Activated CD4-positive, alpha-beta T cell treated with anti-CD3 and anti-CD28 coated beads, Interleukin-2, Interleukin-6, amounts not matched to agents 100 ng/mL and 50 ng/mL, durations not matched to agents 16 hours and 8 hours (primary cell): ENCODE measurements at places on chromosomes 5 and 9.

DNA sequence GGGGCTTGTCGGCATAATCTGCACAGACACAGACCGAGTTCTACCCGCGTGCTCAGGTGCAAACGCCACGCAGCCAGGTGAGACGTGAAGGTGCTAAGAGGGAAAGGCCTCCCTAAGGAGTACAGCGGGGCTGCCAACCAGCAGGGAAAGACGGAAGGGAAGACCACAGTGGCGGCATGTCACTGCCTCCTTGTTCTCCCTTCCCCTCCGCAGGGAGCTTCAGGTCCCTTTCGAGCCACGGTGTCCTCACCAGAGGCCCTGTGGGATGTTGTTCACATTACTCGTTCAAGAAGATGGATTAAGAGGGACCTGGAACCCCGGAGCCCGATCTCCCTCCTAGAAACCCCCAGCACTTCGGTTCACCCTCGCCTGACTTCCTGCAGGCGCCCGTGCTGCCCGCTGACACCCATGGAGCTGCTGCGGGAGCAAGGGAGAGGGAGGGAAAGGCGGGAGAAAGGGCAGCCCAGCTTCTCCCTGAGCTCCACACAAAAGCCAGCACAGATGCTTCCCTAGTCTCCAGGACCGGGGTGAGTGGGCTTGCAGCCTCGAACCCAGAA lies 686 bp downstream of the BRD9 start:
- peak; percentile 15 for DNase-seq

GRCh38 chr5:179198825-179199224 lies 138.7 kb downstream of the ZNF354C start:
- no peak for DNase-seq

GRCh38 chr5:79800979-79801827 lies 111.6 kb downstream of the CMYA5 start:
- peak; percentile 18 for DNase-seq

DNA sequence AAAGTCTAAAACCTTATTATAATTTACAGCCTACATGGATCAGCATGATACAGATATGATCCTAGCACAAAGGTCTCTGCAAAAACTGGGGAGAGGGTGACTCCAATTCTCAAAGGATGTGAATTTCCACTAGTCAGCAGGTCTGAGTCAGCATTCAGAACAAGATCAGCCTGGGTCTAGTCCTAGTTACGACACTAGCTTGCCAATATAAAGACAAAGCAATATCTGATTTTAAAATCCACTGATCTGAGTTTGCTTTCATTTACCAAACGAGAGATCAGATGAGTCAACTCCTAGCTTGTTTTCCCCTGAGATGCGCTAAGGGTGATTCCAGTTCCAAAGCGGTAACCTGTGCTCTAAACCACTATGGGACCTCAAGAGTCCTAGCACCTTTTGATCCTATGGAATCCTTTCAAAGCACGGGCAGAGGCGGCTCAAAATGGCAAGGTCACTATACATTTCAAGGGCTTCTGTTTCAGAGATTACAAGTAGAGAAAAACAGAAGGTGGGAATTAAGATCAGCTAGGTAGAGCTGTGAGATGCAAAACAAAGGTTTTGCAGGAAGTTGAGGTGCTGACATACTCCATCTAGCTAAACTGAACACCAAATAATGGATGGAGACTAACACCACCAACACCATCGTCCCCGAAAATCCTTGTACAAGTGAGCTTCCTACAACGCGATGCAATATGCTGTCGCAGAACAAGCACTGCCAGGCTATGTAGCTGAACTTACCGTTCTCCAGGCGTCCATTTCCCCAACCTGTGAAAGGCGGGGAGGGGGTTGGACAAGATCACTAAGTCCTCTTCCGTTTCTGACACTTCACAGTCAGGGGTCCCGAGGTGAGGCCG lies 906 bp downstream of the SLC25A51 start:
- DNase-seq = peak; percentile 54

GRCh38 chr9:137422604-137423513 lies at the start of the genes EXD3 and NOXA1:
TSS of gene EXD3 (minus strand) at chr9:137423162. CDS start at chr9:137395357, 27,805 bp downstream.
TSS of gene NOXA1 (plus strand) at chr9:137423393. CDS start at chr9:137423530, 137 bp downstream.
- DNase-seq = peak; percentile 98

DNA sequence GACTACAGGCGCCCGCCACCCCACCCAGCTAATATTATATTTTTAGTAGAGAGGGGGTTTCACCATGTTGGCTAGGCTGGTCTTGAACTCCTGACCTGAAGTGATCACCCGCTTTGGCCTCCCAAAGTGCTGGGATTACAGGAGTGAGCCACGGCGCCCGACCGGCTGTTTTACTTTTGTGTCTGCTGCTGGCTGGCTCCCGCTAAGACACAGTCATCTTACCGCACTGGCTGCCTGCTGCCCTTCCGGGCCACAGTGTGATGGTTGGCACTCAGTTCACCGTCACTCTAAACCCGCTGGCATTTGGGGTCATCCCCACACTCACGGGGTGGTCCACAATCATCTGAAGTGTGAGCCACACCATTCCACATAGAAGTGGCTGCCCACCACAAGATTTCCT lies 93.7 kb downstream of the WDR41 start:
- no peak for DNase-seq

GRCh38 chr5:9189681-9190080 lies 356.2 kb downstream of the SEMA5A start:
- no peak for DNase-seq
